ENCODE measurements at places on chromosomes 3 and 15.

GRCh38 chr3:15315003-15315402, 17.4 kb downstream of the SH3BP5 start:
- no peak for DNase-seq

GRCh38 chr3:47678446-47679338, 100.0 kb upstream of the CSPG5 start:
- no peak for DNase-seq

DNA sequence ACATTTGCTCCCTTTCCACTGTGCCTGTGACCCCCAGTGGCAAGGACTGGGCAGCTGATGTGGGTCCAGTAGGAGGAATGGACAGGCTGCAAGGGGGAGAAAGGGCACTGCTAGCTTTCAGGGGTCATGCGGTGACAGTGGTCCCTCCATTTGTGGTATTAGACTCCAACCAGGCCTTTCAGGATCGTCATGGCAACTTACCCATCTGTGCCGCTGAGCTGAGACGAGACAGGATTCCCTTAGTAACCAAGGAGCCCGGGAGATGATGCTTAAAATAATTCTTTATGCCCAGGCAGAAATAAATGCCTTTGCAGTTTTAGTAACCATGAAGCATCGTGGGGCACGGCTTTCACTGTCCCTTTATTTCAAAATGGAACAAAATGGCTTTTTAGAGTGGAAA, 15.9 kb upstream of the MRPL3 start:
- no peak for DNase-seq

GRCh38 chr15:80559320-80559693, 135.8 kb upstream of the ABHD17C start:
- DNase-seq = no peak

DNA sequence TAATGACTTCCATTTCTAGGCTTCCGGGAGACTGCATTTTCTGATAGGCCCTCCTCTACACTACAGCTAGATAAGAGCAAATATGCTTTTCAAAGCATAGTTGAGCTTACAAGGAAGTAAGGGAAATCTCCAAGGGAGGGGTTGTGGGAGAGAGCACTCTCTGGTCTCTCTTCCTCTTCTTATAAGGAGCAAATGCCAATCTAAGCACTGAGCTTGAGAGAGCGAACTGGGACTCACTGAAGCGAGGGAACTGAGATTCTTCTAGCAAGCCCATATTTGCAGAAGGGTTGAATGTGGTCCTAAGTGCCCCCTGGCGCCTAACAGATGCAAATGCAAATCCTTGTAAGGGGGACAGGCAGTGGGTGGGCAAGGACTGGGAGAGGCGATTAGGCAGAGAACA, 164.8 kb downstream of the ERC2 start:
- DNase-seq = no peak

- no peak for DNase-seq
These were observed 17.4 kb upstream of the SHF start for GRCh38 chr15:45205192-45205591.

DNA sequence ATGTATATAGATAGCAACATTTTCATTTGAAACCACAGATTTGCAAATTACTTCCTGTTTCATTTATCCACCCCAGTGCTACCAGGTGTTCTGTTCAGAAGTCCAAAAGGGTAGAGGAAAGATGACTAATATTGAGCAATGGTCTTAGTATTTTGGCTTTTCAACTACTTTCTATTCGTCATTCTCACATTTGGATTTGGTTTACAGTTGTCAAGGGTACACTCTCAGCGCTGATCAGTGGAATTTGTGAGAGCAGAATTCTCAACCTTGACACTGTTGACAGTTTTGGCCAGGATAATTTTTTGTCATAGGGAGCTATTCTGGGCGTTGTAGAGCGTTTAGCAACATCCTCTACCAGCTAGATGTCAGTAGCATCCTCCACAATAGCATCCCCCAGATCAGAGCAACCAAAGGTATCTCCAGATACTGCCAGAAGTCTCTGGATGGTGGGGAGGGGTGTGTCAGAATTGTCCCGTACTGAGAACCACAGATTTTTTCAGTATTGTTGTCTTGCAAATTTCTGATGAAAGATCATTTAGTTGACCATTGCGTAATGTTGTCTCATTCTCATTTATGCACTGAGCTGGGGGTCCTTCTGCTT, 4.2 kb downstream of the HMCES start:
- DNase-seq = no peak

GRCh38 chr15:39828374-39828931, 45.8 kb upstream of the FSIP1 start:
- no peak for DNase-seq

GRCh38 chr15:98850961-98851572, 156.5 kb downstream of the PGPEP1L start:
- DNase-seq = no peak

DNA sequence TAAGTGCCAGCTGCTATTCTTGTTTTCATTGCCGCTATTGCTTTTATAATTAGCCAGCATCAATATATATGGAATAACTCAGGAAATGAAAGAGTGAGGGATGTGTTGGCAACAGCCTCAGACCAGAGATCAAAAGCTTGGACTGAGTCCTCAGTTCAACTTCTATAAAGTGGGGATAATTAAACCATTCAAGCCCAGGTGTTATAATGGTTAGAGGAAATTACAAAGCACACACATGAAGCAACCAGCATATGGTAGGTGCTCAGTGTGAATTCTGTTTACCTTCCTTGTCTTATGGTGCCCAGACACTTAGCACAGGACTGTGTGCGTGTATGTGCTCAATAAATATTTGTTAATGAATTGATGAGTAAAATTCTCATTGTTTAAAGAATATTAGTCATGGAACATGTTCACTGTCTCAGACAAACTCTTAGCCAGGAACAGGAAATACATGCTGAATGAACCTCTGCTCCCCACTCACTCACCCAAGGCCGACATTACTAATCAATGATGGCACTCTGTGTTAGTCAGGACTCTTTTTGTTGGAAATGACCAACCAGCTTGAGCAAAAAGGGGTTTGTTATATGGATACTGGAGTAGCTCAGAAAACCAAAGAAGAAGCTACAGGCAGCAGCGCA, 16.7 kb upstream of the CCDC174 start:
- DNase-seq = no peak

GRCh38 chr3:197167549-197167948, 130.9 kb downstream of the DLG1 start:
- DNase-seq = no peak

GRCh38 chr15:90931575-90931827, 848 bp downstream of the HDDC3 start:
- DNase-seq = no peak

- DNase-seq = no peak
These were observed 40.1 kb downstream of the ANAPC13 start for GRCh38 chr3:134445636-134446035.

- no peak for DNase-seq
These were observed 181.1 kb downstream of the GBE1 start for GRCh38 chr3:81580355-81580754.

- DNase-seq = no peak
These were observed 86.3 kb downstream of the PPM1L start for GRCh38 chr3:160842021-160843005.

DNA sequence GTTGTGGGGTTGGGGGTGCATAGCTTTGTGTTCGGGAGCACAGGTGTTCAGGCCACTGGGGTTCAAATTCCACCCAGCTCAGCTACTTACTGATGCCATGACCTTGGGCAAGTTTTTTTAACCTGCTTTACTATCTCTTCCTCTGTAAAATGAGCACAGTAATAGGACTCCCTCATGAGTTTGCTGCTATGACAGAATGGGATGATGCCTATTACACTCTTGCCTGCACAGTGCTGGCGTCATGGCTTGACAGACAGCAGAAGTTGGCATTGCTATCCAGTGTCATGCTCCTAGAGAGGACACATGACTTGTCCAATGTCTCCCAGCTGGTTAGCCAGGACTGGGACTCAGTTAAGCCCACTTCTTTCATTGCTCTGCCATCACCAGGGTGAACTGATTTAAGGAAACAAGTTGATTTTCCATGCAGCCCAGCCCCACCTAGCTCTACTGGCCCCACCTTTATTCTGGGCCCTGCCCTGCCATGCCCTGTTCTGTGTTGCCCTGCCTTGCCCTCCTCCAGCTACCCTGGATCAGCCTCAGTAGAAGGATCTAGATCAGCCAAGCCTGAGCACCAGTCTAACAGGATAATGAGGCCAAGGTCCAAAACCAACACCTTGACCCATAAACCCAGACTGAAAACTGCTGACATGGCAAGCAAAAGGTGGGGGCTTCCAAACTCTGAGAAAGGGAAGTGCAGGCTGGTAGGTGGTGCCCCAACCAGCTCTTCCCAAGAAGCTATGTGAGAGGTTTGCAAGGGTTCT, 155.8 kb upstream of the ATP11B start:
- no peak for DNase-seq

DNA sequence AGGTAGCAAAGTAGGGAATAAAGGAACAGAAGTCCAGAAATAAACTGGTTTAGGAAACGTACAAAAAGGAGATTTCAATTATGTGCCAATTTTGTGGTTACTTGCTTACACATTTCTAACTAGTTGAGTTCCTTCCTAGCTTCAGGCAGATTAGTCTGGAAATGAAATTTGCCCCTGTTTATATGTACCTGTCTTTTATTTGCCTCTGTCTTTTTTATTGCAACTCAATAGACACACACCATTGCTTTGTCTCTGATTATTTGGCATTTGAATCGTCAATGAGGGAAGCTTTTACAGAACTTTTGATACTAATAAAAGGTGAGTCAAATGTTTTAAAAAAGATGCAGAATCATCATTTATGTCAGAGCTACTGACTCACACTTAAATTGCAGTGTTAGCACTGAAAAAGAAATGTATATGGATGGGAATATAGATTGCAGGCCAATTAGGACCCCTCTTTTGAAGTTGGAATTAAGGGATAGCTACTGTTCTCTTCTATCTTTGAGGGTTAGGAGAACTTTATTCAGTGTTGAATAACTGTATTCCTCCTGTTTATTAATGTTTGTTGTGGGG, 60.5 kb downstream of the TRAK1 start:
- DNase-seq = no peak

- DNase-seq = no peak
These were observed 46.3 kb downstream of the FMN1 start for GRCh38 chr15:33148129-33148751.

DNA sequence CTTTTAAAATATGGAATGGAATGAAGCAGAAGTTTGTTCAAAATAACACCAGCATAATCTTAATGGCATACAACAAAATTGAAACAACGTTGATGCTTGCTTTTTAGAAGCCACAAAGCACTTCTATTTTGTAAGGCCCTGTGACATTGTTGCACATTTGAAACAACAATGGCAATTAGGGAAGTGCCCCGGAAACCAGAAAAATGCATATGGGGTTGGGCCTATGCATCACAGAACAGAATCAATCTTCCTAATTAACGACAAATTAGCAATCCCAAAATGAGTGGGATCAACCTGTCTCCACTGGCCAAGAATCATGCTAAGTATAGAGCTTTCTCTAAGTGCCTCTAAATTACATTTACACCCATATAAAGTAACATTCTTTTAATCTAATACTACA, 168.9 kb downstream of the MEIS2 start:
- no peak for DNase-seq

- DNase-seq = no peak
These were observed 23.1 kb downstream of the PPARG start for GRCh38 chr3:12312010-12312409.

DNA sequence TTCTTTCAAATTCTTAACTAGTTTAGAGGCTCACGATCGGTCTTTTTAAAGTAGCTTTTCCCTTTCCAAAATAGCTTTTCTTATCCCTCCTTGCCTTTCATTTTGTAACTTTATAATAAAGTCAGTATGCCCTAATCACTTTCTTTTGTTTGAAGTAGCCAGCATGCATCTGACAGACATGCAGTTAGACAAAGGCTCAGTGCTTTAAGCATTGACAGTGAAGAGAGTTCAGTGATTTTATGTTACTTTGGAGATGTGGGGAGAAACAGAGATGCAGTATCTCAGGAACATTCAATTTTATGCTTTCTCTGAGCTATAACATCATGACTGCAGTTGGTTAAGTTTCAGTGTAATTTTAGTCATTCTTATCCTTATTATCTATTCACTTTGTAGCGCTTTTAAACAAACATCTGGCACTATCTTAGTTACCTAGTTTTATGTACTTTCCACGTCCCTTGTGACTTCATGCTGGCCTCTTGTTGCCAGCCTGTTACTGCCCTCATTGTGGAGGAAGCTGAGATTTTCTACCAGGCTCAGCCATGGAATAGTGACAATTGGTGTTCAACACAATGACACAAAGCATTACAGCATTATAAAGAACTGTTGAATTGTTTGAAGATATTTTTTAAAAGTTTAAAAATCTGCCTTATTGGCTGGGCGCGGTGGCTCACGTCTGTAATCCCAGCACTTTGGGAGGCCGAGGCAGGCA, 90.3 kb downstream of the AKAP13 start:
- DNase-seq = no peak

DNA sequence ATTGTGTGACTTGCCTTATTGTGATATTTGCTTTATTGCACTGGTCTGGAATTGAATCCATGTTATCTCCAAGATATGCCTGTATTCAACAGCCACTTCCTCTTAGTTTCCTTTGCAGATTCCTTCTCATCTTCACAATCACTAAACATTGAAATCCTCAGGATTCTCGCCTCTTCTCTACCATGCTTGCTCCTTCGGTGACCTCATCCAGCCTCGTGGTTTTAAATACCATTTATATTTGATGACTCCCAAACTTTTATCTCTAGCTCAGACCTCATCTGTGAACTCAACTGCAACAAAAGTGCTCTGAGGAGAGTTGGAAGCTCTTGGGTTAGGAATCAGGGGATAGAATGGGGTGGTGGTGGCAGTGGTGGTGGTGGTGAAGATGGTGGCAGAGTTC, 19.9 kb downstream of the POLR2M start:
- no peak for DNase-seq

- DNase-seq = no peak
These were observed 129.9 kb upstream of the MRPS22 start for GRCh38 chr3:139213936-139214335.
